SK-N-DZ (cell line): ENCODE measurements at places on chromosomes 16 and 17.

- DNase-seq, result no peak
Observed at GRCh38 chr16:13061691-13062090, 160.3 kb downstream of the SHISA9 start.

- no peak for DNase-seq
Observed at GRCh38 chr17:48241131-48241591, 133.6 kb downstream of the SNX11 start.

DNA sequence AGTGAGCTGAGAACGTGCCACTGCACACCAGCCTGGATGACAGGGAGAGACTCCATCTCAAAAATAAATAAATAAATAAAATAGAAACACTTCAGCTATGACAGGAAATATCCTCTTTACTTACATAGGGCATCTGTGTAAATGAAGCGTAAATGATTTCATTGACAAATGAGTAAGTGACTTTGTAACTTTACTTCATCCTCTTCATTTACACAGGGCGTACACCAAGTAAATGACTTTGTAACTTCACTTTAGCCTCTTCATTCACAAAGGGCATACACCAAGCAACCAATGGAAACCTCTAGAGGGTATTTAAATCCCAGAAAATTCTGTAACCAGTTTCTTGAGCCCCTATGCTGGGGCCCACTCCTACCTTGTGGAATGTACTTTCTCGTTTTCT is 16.2 kb upstream of the KLHDC4 start:
- no peak for DNase-seq

GRCh38 chr16:54062361-54063278 is 224.0 kb downstream of the IRX3 start:
- peak; percentile 48 for DNase-seq

GRCh38 chr17:73334771-73335513 is 23.1 kb upstream of the CDC42EP4 start:
- no peak for DNase-seq

DNA sequence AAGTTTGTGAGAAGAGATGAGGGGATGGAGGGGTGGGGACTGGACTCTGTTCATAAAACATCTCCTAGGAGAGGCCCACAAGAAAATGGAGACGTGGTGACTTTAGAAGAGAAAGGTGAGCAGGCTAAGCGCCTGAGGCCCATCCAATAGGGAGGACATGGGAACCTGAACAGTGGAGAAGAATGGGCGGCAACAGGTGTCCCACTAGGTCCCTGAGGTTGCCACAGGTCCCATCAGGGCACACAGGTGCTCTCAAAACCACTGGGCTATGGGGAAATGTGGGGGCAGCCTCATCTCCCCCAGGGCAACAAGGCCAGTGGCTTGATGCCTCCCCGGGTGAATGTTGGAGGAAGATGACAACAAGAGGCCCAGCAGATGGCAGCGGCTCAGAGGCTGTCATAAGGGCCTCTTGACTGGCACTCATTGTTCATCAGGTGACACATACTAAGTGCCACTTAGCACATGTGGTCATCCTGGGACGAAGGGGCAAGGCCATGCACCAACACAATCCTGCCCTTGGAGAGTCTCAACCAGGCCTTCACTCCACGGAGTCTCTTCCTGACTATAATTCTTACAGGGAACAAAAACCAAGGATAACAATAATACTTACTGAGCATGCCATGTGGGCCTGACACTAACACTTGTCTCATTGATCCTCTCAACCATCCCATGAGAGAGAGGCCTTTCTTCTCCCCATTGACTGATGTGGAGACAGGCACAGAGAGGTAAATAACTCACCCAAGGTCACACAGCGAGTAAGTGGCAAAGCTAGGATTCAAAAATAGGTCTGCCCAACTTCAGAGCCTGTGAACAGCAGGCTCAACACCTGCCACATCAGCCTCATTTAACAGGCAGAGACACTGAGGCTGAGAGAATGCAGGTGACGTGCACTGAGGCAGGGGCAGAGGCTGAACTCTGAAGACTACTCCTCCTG is 38.0 kb downstream of the CUEDC1 start:
- DNase-seq, result no peak

- no peak for DNase-seq
Observed at GRCh38 chr17:12068946-12069345, 48.3 kb downstream of the MAP2K4 start.

GRCh38 chr17:74214484-74215341 is 1.3 kb downstream of the TTYH2 start:
- no peak for DNase-seq

DNA sequence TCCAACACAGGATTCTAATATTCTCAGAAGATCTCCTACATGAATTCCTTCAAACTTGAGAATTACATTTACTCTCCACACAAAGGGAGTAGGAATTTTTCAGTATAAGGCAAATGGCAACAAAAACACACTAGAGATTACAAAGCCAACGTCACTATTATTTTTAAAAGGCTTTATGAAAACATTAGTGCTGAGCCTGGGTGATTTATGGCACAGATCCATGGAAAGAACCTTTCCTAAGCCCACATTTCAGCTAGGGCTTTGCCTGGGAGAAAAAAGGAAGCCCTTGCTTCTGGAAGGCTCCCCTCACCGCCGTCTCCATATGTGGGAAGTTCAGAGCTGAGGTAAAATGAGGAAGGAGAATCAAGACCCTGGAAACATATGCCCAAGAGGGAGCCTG is 499.4 kb upstream of the HSBP1 start:
- no peak for DNase-seq

GRCh38 chr16:19153876-19154275 is 14.2 kb upstream of the SYT17 start:
- peak; percentile 69 for DNase-seq

GRCh38 chr17:43423777-43424455 is 25.1 kb downstream of the ARL4D start:
- no peak for DNase-seq

DNA sequence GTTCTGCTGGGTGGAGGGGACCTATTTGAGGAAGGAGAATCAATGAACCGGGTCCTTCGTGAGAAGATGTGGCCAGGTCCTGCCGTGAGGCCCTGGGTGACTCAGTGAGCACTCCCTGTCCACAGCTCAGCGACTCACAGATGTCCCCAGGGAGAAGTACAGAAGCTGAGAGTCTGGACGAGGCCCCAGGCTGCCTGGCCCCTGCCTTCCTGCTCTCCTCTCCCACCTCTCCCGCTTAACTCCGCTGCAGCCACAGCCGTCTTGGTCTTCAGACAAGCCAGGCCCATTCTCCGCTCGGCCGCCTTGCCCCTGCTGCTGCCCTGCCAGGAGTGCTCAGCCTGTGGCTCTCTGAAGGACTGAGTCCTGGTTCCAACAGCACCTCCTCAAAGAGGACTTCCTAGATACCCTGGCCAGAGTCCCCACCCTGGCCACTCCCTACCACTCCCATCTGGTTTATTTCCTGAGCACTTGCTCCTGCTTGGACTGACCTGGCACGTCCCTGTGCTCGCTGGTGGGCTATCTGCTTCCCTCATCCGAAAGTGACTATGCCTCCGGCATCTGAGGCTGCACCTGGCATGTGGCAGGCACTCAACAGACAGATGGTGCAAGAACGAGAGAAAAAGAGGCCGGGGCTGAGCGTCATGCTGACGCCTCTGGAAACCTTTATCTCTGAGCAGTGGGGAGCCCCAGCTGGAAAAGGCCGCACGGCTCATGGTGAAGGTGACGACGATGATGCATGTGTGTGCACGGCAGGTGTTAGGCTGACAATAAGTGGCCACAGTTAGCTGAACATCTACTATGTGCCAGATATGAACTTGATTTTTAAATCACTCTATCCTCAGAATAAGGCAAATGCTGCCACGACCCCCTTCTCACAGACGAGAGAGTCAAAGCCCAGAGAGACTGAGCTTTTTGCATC is 9.2 kb upstream of the TNFRSF13B start:
- no peak for DNase-seq

DNA sequence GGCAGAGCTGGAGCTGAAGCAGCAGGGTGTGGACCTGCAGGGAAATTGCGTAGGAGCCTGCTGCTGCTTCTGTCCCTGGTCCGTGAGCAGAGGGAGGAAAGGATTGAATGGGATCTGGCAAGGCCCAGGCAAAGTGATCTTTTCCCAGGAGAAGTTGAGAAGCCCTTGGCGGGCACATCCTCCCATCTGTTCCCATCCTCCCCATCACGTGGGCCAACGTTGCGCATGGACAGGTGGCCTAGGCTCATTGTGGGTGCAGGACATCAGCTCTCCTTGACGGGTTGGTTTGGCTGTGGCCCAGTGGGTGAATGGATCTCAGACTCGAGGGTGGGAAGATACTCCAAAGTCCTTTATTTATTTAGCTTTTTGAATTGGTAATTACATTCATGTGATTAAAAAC is 29.4 kb upstream of the POLR3E start:
- no peak for DNase-seq

- DNase-seq, result no peak
Observed at GRCh38 chr17:82577300-82577699, 57.8 kb downstream of the FOXK2 start.

DNA sequence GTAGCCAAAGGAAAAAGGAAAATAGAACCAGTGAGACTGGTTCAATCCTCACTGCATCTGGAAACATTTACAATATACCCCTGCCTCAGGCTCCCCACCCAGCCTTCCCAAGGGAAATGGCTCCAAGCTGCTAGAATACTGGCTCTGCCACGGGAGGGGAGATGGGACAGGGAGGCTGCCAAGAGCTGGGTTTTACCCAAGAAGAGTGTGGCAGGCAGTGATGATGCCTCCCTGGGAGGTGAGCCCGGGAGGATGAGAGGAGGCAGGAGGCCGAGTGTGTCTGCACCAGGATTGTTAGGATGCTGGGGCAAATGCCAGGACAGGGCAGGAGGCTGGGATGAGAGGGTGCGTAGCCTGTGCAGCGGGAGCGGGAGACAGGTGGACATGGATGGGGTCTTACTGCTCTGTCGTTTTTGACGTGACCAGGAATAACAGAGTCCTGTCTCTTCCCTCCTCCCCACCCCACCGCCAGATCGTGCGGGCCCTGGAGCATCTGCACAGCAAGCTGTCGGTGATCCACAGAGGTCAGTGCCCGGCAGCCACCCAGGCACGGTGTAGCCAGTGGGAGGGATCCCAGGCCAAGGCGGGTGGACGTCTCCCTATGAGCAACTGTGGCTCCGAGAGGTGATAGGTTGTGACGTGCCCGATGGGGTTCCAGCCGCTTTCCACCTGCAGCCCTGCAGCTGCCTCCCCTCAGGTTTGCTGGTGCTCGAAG is 18.4 kb downstream of the MAP2K3 start:
- DNase-seq, result no peak

GRCh38 chr17:42920106-42920900 is 19.7 kb downstream of the G6PC1 start:
- DNase-seq, result no peak

- no peak for DNase-seq
Observed at GRCh38 chr17:82297280-82297713, 20.1 kb downstream of the CD7 start.

DNA sequence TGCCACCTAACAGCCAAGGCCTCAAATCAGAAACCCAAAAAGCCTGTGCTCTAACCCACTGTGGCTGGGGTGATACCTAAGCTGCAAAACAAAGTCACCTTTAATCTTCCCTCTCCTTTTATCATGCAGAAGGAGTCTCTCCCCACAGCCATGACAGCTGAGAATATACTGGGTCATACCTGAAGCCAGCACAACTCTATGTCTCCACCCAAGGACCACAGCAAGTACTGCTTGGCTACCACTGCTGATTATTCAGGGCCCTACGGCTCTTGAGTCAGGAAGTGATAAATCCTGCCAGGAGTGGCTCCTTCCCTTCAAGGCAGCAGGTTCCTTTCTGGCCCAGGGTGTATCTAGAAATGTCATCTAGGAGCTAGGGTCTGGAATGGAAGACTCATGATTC is 151.5 kb upstream of the TOM1L1 start:
- DNase-seq, result peak; percentile 50

DNA sequence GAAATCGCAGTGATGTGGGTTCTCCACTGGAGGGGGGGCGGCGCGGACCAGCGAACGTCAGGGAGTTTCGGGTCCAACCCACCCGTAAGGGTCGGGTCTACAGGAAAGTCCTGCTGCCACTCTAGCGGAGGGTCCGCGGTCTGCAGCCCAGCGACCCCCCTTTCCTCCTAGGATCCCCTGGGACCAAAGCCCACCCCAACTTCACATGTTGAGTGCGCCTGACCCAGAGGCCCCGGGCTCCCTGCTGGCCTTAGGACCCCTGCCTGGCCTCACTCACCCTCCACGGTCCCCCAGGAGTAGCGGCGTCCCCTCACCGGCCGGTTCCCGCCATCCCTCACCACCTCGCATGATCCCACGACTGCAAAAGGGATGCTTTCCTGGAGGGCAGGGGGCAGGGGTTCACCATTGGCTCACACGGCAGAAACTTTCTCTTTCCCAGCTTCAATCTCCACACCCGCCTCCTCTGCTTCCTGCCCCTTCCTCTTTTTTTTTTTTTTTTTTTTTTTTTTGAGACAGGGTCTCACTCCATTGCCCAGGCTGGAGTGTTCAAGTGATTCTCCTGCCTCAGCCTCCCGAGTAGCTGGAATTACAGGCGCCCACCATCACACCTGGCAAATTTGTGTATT is 3.1 kb downstream of the SEPTIN1 start:
- no peak for DNase-seq

- no peak for DNase-seq
Observed at GRCh38 chr17:705011-705410, 9.6 kb downstream of the VPS53 start.

DNA sequence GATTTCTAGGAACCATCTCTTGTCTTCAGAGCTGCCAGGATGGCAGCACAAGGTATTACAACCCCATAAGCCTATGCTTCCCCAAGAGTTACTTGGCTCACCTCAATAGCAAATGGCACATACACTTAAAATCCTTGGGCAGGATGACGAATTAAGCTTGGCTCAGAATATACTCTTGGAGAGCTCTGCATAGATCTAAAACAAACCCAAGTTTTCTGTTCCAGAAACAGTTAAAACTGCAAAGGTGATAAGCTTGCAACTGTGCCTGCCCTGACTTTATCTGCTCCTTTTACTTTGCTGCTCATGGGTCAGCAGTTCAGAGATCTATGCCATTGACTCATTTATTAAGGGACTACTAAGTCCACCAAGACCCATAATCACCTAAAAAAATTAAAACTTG is 26.1 kb downstream of the XPO6 start:
- no peak for DNase-seq

DNA sequence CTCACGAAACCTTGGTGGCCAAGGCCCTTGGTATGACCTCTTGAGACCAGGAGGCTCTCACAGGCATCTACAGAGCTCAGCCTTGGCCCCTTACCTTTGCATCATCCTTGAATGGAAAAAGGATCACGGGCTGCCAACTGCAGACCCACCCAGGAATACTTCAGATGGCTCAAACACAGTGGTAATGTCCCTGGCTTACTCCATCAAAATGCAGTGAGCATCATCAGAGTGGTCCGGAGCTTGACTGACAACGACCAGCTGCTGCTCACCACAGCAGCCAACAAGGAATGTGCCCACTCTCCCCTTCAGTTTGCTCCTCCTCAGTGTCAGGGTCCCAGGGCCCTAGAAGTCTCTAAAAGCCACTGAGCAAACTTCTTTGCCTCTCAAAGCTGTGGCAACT is 17.6 kb upstream of the MYH3 start:
- DNase-seq, result no peak
